Stimulated activated CD8-positive, alpha-beta memory T cell treated with anti-CD3 and anti-CD28 coated beads, Interleukin-15, amount 100 ng/mL, for 1 hour (primary cell): ENCODE measurements at places on chromosomes 11 and 22.

DNA sequence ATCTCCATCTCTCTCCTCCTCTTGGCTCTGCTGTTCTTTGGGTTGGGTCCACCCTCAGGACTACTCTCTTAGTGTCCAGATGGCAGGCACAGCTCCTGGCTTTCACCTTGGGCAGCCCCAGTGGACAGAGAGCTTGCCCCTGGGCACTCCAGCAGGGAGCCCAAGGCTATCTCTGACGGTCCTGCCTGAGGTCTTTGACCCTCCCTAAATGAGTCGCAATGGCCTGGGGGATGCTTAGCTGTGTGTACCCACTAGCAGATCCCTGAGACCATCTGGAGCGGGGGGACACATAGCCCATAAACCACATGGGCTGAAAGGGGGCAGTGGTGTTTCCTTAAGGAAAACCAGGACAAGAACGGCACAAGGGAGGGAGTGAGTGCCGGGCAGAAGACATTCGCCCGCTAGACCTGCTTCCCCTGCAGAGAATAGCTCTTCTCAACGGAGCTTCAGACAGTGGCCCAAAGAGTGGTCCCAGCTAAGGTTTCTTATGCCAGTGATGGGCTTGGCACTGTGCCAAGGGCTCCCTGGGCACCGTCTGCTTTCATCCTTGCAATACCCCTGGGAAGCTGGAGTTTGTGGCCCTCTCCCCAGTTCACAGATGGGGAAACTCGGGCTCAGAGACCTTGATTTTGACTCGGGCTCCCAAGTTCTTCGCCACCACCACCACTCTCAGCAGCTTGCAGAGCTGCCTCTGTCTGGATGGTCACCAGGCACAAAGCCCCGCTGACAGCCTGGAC lies 53.9 kb upstream of the ANO1 start:
- DNase-seq = no peak

GRCh38 chr22:45224988-45225731 lies 15.5 kb downstream of the KIAA0930 start:
- no peak for DNase-seq

GRCh38 chr11:43574949-43575912 lies 105.3 kb upstream of the HSD17B12 start:
- no peak for DNase-seq

DNA sequence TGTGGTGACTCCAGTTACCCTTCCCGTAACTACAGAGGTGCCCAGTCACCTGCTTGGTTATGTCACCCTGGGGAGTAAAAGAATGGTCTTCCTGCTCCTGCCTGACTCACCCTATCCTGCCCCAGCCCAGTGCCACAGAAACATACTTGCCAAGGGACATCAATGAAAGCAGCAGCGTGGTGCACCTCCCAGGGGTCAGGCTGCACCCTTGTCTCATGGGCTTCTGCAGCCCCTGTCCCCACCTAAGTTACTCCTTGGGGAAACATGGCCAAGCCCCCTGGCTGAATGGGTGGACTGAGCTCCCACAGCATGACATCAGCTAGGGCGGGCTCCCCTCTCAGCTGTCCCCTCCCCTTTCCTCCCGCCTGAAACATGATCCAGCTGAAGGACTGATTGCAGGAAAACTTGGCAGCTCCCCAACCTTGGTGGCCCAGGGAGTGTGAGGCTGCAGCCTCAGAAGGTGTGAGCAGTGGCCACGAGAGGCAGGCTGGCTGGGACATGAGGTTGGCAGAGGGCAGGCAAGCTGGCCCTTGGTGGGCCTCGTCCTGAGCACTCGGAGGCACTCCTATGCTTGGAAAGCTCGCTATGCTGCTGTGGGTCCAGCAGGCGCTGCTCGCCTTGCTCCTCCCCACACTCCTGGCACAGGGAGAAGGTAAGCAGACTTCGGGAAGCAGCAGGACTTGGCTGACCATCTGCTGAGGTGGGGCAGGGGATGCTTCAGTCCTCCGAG lies at the start of gene HTR3A:
HTR3A (plus strand) TSS at position 368 of the 730 bp plus-strand sequence; CDS start at position 586, 218 bp downstream.
- DNase-seq = no peak

DNA sequence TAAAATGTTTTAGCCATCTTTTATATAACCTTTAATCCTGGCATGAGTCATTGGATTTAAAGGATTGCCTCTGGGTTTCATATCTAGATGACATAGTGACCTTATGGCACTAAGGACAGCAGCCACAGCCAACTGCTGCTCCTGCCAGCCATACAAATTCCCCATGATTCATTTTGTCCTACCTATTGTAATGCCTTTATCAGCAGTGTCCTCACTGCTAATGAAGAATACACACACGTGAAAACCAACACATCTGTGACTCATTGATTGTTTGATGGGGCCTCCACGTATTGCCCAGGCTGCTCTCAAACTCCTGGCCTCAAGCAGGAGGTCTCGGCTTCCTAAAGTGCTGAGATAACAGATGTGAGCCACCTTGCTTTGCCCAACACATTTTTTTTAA lies 1.8 kb downstream of the LDHAL6A start:
- DNase-seq = no peak

DNA sequence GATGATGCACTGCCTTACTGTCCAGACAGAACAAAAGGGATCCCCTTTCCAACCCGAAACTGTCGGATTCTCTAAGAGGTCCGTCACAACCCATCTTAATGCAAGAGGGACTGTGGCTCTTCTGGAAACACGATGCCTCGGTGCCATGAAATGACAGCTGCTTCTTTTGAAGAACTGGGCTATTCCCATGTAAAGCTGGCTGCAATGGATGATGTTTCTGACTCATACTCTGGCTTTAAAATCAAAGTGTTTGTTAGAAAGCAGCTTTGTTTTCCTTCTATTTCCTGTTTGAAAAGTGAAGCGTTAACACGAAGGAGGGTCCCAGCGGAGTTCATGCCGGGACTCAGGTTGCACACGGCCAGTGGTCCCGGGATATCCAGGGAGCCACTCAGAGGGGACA lies 3.1 kb downstream of the TP53AIP1 start:
- DNase-seq = no peak

DNA sequence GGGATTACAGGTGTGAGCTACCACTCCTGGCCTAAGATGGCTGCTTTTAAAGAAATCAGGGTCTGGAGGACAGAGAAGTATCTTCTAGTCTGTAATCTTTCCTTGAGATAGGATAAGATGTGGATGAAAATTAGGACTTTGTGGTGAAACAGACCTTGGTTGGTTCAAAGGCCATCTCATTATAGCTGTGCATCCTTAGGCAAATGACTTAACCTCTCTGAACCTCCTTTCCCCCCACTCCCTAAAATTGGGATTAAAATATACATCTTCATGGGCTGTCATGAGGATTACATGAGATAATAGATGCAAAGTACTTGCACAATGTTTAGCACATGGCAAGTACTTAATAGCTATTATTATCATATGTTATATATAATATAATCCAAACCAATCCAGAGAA lies 10.8 kb upstream of the E2F8 start:
- DNase-seq = no peak
